ENCODE measurements at places on chromosomes 5 and 9. TPM values are rescaled to one million over a fixed set of nuclear protein-coding genes. Genes with fewer than 3 reads are reported as not detected.

The FYB1 gene
- total RNA-seq: 0.12 TPM

The PROB1 gene
- total RNA-seq: 1.00 TPM

The CCDC180 gene
- 4.5 TPM for total RNA-seq

The PFN3 gene
- not detected for total RNA-seq

The RUFY1 gene
- 81.6 TPM for total RNA-seq

The SLC45A2 gene
- under 0.01 TPM for total RNA-seq

The ABL1 gene
- total RNA-seq: 62.4 TPM

The PRELID1 gene
- total RNA-seq: 168 TPM

The WNT8A gene
- total RNA-seq: not detected

The CDKN2B-AS1 gene
- total RNA-seq: 4.1 TPM

The KCNV2 gene
- total RNA-seq: not detected

The MLANA gene
- total RNA-seq: not detected

The CEP72 gene
- total RNA-seq: 8.4 TPM

The OR1Q1 gene
- total RNA-seq: not detected

The ERGIC1 gene
- 111 TPM for total RNA-seq

The SLC9A3 gene
- total RNA-seq: 1.2 TPM

The MORN5 gene
- total RNA-seq: not detected

The ZNF300 gene
- 9.0 TPM for total RNA-seq

The LCN15 gene
- not detected for total RNA-seq

The DAB2IP gene
- total RNA-seq: 14.4 TPM

The SLC25A2 gene
- 0.50 TPM for total RNA-seq

The CFAP90 gene
- total RNA-seq: not detected

The TRPM6 gene
- total RNA-seq: under 0.01 TPM

The MELK gene
- total RNA-seq: 17.2 TPM

The IFNB1 gene
- not detected for total RNA-seq

The INSL6 gene
- total RNA-seq: not detected

The PTPRD gene
- 8.9 TPM for total RNA-seq

The TAL2 gene
- 0.12 TPM for total RNA-seq

The SLC6A3 gene
- total RNA-seq: not detected

The TPPP gene
- 0.25 TPM for total RNA-seq
